ENCODE measurements at places on chromosomes 2 and 18.

- DNase-seq: no peak
Observed at GRCh38 chr2:171044416-171044815, 115.4 kb downstream of the GORASP2 start.

- DNase-seq: no peak
Observed at GRCh38 chr2:101375653-101376052, 11.7 kb downstream of the CREG2 start.

- DNase-seq: peak; percentile 53
Observed at GRCh38 chr2:98608962-98609604, 694 bp downstream of the UNC50 start.

- no peak for DNase-seq
Observed at GRCh38 chr2:235951982-235952381, 216.2 kb downstream of the GBX2 start.

- no peak for DNase-seq
Observed at GRCh38 chr18:37309861-37310260, 255.7 kb downstream of the CELF4 start.

DNA sequence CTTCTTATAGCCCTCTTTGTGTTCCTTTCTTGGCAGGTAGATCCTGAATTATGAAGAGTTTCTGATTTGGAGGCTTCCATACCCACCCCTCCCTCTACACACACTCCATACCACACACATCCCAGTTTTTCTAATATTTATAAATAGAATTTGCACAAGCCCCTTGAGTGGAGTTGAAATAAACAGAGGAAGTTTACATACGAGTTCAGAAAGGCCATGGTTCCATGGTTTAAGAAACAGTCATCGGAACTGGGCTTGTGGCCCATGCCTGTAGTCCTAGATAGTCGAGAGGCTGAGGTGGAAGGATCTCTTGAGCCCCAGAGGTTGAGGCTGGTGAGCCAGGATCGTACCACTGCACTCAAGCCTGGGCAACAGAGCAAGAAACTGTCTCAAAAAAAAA, 62.7 kb upstream of the TANC1 start:
- no peak for DNase-seq

DNA sequence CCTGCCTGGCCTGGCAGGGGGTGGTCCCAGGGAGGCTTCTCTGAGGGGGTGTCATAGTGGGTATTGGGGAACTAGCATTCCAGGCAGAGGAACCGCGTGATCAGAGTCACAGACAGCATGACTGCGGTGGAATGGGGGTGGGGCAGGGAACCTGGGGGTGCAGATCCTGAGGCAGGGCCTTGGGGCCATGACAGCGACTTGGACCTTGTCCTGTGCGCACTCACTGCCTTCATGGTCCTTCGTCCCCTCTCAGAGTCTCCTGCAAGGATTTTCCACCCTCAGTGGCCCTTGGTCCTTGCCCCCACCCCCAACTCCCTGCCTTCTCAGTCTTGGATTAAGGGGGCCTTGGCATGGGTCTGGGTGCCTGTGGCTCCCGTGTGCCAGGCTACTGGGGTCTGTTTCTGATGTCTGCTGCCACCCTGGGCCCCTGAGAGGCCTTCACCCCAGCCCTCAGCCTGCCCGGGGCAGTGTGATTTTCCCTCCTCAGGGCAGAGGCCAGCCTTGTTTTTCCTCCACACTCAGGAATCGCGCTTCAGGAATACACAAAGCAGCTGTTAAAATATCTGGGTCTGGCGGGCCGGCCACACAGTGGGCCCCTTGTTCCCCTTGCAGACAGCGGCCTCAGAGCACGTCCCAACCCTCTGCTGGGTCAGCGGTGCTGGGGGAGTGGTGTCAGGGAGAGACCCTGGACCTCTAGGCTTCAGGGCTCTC, 51.6 kb downstream of the GLI2 start:
- peak; percentile 46 for DNase-seq

GRCh38 chr2:126973745-126974144, 75.1 kb downstream of the TEX51 start:
- no peak for DNase-seq

- no peak for DNase-seq
Observed at GRCh38 chr2:17373041-17373440, 145.2 kb downstream of the RAD51AP2 start.

- DNase-seq: peak; percentile 40
Observed at GRCh38 chr18:58497845-58498244, 131.0 kb downstream of the ALPK2 start.

DNA sequence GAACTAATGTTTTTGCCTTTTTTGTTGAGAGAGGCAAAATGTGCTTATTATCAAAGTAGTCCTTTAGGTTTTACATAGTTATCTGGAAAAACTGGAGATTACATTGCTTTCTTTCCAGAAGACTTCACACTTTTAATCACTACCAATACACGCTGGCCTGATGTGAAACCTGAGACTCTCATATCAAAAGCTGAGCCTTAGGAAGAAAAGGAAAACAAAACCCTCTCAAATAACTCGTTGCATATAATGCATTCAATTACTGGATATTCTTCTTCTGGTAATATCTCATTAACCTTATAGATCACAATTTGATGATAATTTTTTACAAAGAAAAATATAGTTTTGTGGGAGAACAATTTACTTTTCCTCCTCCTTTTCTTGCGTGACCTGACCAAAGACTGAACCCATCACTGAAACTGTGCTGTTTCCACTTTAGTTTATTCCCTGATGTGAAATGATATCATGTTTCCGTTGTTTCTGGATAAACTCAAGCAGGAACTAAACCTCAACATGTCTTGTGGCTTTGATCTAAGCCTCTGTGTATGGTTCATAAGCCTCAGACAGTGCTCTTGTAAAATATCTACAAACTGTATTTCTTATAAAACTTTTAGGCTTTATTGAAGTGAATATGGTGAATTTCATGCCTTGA, 332.4 kb downstream of the GULP1 start:
- peak; percentile 95 for DNase-seq

DNA sequence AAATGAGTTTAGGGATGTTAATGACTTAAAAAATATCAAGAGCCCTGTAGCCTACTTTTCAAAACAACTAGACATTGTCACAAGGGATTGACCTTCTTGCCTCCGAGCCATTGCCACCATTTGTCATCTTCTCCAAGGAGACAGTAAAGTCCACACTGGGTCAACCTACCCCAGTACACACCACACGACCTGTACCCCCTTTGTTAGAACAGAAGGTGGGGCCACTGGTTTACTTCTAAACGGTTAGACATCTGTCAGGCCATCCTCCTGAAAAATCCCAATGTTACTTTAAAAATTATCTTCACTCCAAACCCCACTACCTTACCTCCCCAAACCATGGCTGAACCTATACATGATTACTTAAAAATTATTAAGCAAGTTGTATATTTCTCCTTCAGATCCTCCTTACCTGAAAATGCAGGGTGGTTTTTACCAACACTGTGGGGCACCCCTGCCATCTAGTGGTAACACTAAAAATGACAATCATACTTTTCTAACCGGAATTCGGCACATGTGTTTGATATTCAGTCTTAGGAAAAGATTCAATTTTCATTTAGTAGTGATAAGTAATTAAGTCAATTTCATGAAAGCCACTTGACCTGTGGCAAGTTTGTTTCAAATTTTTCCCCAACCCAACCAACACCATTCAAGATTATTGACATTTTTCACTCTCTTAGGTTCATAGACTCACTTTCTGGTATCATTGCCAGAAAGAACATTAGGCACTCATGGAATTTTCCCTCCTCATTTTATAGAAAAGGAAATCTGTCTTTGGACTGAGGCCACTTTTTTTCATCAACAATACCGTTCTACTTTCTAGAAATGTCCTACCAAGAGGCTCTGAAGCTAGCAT, 265.3 kb upstream of the PKDCC start:
- DNase-seq: peak; percentile 55

- no peak for DNase-seq
Observed at GRCh38 chr2:70943205-70943871, 7.6 kb downstream of the ATP6V1B1 start.

- DNase-seq: no peak
Observed at GRCh38 chr2:157935378-157935906, 59.3 kb upstream of the ACVR1 start.

GRCh38 chr2:127659408-127660290, 13.7 kb downstream of the GPR17 start:
- DNase-seq: no peak

DNA sequence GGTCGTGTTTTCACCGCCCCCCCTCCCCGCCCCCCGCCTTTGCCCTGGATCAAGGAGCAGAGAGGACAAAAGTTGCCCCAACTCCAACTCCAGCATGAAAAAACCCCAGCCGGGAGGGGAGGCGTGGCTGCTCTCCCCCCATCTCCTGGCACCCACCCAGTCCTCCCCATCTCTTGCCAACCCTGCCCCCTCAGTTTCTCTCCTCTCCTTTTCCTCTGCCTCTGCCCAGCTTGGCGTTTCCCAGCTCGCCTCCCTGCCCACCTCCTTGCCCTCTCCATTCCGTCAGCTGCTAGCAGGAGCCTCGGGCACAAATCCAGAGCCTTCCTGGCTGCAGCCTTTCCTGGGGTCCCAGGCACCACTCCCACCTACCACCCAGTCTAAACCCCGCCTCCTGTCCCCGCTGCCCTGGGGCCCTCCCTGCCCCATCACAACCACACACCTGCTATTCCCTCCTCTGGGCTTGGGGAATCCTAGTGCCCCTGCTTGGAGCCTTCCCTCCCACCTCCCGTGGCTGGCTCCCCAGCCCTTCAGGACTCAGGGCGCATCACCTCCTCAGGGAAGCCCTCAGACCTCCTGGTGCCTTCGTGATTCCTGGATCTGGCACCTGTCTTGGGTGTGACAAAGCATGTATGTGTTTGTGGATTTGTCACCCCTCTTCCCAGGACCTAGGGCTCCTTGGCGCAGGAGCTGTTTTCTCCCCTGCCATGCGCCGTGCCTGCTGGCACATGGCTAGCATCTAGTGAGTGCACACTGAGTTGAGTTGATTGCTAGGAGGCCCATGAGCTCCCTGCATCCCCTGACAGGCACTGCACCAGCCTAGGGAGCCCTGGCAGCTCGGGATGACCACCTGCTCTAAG, 209.1 kb downstream of the TFCP2L1 start:
- no peak for DNase-seq

DNA sequence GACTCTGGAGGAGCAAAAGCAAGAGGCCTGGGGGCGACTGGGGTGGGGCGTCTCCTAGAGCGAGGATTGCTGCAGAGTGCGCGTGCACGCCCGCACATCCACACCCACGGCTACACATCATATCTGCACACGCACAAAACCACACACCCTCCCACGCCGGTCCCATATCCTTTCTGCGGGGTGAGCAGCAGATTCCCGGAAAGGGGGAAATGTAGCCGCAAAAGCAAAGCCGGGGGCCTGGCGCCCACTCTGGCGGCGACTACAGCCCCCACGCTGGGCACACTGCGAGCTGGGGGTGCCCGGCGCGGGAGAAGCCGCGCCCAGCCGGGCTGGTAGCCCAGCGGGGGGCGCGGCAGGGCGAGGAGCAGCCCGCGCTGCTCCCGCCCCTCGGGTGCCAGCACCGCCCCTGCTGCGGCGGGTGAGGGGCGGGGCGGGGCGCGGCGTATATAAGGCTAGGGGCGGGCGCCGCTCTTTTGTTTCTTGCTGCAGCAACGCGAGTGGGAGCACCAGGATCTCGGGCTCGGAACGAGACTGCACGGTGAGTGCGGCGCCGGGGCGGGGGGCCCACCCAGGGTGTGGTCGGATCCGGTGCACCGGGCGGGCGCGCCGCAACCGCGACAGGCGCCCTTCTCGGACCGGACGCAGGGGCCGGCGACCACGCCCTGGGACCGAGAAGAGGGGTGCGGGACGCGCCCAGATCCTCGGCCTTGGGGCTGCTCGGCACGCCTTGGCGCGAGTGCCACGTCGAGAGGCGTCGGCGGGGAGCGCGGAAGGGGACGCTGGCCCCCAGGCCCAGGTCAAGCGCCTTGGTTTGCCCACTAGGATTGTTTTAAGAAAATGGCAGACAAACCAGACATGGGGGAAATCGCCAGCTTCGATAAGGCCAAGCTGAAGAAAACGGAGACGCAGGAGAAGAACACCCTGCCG, at the start of gene TMSB10:
Gene TMSB10 (plus strand): TSS at position 476 of the 927 bp plus-strand sequence.
- DNase-seq: peak; percentile 93

DNA sequence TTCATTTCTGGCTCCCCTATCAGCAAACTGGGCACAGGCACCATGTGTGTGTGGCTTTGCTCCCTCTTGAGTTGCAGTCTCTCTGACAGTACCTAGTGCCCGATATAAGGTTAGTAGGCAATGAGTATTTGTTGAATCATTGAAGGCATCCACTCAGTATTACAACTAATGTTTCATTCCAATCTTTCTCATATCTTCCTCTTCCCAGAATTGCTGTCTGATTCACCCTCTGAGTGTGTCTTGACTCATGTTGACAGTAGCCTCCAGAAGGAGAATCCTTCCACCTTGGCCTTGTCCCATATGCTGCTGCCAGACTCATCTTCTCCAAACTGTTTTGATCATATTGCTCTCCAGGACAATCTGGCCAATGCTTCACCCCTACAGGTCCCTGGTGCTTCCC, 202.5 kb downstream of the LRRTM1 start:
- no peak for DNase-seq

DNA sequence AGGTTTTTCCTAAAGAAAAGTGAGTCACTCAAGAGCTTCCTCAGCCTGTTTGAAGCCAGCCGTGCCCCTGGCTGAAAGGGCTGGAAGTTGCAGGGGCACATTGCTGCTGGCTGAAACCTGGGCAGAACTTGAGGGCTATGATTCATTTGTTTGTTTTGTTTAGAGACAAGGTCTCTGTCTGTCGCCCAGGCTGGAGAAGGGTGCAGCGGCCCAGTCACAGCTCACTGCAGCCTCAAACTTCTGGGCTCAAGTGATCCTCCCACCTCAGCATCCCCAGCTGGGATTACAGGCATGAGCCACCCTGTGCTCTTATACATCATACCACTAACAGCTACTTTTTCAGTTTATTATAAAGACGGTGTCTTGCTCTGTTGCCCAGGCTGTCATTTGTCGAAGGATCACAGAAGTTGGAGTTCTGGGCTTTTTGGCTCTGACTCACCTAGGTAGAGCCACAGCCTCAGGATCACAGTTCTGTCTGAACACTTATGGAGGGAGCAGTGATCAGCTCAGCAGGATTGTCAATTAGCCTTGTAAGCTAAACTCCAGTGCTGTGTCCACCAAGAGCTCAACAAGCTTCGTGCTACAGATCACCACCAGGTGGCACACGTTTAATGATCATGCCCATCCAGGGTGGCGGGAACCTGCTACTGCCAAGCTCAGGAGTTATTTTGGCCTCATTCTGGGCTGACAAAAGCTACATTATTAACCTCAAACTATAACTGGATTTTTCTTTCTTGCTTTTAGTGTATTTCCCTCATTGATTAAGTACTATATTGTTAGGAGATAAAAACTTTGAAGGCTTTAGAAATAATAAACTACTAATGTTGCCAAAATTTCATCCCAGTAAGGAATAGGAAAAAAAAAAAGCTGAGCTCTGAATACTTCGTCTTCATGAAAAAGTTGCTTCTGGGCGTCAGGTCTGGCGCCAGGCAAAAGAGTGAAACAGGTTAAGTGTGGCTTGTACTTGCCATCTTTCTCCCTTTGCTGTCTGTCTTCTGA, 57.9 kb downstream of the ARHGEF33 start:
- peak; percentile 77 for DNase-seq

GRCh38 chr2:16645775-16646559, 19.7 kb downstream of the CYRIA start:
- no peak for DNase-seq

- no peak for DNase-seq
Observed at GRCh38 chr2:191845876-191846514, 893 bp downstream of the CAVIN2 start.
